ENCODE measurements at places on chromosomes 12 and 14.
A peak's percentile ranks its signal among the peaks of the same experiment; 100 is the strongest.

DNA sequence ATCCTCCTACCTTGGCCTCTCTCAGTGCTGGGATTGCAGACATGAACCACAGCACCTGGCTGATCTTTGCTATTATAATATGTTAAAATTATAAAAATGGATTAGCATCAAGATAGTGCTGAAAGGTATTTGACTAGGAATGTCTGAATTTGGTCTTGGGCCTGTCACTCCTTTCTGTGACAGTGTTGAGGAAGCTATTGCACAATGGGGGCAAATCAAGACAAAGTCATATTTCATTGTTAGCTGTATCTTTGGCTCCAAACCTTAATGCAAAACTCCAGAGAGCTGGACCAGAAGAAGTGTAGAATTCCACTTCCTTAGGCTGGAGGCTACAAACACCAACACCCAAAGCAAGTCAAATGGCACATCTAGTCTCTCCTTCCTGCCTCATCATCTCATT, 42.2 kb downstream of the ZCRB1 start:
- no peak for DNase-seq

GRCh38 chr14:101125719-101126651, 222.5 kb upstream of the RTL1 start:
- no peak for DNase-seq

- no peak for DNase-seq
Observed at GRCh38 chr12:51395283-51396230, 4.4 kb upstream of the GALNT6 start.

DNA sequence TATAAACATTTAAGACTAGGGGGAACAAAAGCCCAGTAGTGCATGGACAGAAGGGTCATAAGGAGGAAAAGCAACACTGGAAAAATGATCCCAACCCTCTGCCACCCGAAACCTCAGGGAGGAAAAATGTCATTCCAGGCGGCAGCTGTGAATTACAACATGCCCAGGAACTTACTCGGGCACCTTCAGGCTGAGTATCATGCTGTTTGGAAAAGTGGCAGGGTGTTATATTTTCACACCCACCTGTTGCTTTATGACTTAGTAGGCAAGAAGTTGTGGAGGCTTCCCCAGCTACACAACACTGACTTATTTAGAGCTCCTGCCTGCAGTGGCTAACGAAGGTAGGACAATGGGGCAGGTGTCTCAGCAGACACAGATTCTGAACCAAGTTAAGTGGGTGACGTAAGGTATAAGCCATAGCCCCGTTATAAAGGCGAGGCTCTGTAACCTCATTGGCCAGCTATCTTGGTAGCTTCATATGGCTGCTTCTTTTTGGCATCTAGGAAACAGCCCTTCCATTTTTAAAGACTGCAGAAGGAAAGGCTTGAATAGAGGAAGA, 96.1 kb upstream of the IFNG-AS1 start:
- no peak for DNase-seq

GRCh38 chr12:79317179-79317847, 373.5 kb downstream of the PAWR start:
- no peak for DNase-seq

GRCh38 chr12:2960996-2961616, 1.9 kb downstream of the TEAD4 start:
- no peak for DNase-seq

DNA sequence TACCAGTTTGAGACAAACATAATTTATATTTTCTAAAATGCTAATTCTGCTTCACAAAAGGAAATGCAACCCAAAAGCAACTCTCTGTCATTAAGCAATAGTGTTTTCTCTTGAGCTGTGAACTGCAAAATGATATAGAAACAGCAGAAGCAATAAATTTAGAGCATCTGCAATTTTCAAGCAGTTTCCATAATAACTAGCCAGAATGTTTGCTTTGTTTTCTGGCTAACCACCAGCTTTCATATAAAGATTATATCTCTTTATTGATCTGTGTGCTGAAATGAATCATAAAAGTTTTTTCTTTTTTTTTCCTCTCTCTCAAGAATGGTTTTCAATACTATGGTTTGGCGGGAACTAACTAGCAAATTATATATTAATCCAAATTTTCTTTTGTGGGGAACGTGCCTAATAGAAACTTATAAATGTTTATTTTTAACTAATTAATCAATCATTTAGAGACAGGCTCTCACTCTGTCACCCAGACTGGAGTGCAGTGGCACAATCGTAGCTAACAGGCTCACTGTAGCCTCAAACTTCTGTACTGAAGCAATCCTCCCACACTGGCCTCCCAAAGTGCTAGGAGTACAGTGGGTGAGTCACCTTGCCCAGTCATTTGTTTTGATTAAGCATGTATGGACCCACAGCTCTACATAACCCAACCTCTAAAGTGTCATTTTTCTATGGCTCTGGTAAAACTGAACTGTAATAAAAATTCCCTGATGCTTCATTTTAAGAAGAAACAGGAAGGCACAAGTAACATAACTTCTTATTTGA, 830.1 kb upstream of the MGAT4C start:
- DNase-seq = no peak

DNA sequence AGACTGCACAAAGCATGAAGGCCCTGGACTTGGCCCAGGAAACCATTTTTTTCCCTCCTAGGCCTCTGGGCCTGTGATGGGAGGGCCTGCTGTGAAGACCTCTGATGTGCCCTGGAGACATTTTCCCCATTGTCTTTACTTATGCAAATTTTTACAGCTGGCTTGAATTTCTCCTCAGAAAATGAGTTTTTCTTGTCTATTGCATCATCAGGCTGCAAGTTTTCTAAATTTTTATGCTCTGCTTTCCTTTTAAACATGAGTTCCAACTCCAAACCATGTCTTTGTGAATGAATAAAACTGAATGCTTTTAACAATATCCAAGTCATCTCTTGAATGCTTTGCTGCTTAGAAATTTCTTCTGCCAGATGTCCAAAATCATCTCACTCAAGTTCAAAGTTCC, 43.7 kb upstream of the TRHDE start:
- DNase-seq = no peak

GRCh38 chr14:101619484-101619883, 58.2 kb downstream of the DIO3 start:
- DNase-seq = no peak

DNA sequence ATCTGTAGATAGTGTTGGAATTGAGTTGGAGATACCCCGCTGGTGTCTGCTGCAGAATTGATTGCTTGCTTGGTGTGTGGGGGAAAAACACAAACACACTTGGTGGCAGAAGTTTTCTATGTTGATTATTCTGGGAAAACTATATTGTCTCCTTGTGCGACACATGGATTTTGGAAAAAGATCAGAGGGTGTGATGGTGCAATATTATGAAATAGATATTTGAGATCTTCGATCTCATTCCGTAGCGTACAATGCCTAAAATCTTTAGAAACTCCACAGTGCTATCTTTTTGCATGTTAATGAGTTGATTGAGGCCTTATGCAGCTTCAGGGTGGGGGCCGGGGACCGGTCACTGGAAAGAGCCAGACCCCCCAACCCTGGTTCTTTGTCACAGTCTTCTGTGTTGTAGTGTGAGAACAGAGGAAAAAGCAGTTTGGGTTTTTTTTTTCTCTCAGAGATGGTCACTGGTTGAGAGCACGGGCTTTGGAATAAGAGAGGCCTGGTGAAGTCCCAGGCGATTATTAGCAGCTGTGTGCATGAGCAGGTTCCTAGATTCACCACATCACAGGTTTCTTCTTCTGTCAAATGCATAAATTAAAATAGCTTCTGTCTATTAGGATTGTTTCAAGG, 88.2 kb downstream of the ST8SIA1 start:
- DNase-seq = no peak

GRCh38 chr14:74507840-74508239, 14.3 kb downstream of the ISCA2 start:
- DNase-seq = no peak

DNA sequence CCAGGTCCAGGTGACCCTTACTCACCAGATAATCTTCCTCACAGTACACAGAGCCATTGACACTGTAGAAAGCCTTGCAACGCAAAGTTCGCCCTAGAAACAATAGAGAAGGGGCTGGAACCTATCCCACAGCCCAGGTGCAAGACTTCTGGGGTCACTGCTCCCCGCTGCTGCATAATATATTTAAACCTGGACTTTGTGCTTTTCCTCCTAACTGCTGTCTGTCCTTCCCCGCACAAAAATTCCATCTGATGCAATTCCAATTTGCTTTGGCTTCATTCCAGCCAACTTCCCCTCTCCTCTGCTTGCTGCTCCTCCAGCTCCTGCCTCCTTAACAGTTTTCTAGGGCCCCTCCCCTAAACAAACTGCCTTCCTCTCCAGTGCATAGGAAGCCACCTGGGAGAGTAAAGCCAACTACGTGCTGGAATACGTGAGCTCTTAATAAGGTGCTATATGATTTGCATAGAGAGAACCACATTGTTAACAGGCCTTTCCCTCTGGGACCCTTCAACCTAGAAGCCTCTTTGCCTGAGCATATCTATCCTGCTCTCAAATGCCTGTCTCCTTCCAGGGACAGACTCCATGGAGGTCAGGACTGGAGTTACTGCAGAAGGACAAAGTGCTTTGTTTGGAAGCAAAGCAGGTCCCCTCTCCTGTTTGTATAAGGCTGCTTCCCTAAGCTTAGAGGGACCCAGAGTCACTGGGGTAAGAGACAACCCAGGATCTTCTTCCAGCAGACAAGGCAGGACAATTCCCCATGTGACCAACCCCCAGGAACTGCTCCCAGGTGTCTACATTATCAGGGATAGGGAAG, 5.5 kb downstream of the AJUBA start:
- peak; percentile 51 for DNase-seq
